ENCODE measurements at places on chromosomes 6 and 20.

GRCh38 chr6:165686596-165687365 lies 23.7 kb upstream of the PDE10A start:
- no peak for DNase-seq

- DNase-seq: no peak
Measured at GRCh38 chr20:63066506-63067265, 59.9 kb upstream of the BHLHE23 start.

DNA sequence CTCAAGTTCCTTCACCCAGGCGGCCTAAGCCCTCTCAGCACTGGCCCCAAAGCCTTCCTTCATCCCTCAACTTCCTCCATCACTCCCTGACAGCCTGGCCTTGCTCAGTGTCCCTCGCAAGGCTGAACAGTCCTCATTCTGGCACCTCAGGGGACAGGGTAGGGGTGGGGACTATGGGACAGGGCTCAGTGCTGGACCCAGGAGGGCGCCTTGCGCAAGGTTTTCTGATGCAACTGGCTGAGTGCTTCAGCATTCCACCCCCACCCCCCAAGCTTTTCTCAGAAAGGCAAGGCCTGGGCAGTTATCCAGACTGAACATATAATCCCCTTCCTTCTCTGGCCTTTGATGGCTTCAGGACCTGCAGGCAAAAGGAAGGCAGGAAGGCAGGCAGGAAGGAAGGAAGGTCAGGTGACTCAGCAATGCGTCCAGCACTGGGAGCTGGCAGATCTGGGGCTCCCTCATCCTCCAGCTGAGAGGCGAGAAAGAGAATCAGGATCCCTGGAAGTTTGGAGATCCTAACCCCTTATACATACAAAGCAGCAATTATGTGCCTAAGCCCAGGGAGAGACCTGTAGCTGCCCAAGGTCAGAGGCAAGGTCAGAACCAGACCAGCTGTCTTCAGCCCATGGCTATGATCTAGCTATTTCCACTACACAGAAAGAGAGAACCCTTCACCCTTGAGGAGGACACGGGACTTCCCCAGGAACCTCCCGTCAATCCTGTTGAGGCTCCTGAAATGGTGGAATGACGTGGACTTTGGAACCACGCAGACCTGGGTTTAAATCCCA lies 8.6 kb upstream of the TRIB3 start:
- DNase-seq: no peak

- no peak for DNase-seq
Measured at GRCh38 chr6:3328796-3329195, 70.0 kb downstream of the PSMG4 start.

- no peak for DNase-seq
Measured at GRCh38 chr6:166308769-166309589, 787 bp upstream of the PRR18 start.

DNA sequence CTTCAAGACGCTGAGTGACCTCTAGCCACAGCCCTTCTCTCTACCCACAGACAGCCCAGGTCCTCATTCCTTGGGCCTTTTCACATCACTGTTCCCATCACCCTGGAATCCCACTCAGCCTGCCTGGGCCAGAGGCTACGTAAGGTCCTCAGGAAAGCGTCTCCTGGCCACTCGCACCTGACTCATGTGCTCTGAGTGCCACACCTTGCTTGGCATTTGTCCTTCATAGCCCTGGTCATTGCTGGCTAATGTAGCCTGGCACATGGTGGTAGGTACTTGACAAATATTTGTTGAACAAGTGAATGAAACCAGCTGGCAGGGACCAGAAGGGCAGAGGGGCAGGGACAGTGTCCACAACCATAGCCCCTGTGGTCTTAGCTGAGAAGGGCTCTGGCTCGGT lies 50.6 kb upstream of the FANCE start:
- no peak for DNase-seq

DNA sequence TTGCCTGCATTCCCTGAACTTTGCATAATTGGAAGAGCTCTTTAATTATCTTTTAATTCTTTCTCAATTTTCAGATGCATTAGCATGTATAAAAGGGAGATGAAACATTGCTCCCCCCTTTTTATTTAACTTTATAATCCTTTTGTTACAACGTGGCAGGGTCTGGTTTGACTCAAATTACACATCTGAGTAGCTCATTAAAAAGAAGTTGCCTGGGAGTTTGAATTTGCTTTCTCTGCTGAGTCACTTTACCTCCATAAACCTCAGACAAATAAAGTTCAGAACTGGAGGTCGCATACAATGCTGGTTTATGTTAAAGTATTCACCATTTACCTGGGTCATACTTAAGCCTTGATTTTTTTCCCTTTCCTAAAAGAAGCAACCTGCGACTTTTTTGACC lies 495.2 kb downstream of the PREX1 start:
- DNase-seq: no peak

DNA sequence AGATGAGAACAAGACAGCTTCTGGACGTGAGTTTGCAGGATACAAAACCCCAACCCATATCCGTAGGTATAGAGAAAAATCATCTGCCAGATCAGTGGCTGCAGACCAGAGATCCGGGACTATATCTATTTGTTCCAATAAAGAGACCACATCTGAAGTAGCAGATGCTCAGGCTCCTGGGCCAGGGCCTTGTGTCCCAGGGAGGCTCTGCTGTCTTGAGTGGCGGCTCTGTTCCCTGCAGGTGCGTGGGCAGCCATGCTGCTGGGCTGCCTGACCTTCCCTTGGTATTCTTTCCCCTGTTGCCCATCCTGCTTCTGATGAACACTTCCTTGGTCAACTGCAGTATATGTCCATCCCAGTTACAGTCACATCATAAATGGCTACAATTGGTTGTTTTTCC lies 34.9 kb downstream of the ERMARD start:
- no peak for DNase-seq

DNA sequence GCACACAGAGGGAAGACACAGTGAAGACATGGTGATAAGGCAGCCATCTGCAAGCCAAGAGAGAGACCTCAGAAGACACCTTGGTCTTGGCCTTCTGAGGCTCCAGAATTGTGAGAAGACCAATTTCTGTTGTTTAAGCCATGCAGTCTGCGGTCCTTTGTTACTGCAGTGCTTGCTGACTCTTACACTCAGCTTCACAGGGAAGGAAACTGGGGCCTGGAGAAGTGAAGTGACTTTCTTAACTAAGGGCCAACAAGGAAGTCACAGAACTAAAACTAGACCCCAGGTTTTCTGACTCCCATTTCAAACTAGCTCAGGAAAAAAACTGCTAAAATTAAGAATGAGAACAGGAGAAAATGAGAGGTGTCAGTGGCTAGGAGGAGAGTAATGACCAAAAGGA lies 74.3 kb downstream of the TNFRSF21 start:
- no peak for DNase-seq
